MCF 10A (cell line): ENCODE measurements at places on chromosomes 4 and X. TPM values are rescaled to one million over a fixed set of nuclear protein-coding genes. Genes with fewer than 3 reads are reported as not detected.

DNA sequence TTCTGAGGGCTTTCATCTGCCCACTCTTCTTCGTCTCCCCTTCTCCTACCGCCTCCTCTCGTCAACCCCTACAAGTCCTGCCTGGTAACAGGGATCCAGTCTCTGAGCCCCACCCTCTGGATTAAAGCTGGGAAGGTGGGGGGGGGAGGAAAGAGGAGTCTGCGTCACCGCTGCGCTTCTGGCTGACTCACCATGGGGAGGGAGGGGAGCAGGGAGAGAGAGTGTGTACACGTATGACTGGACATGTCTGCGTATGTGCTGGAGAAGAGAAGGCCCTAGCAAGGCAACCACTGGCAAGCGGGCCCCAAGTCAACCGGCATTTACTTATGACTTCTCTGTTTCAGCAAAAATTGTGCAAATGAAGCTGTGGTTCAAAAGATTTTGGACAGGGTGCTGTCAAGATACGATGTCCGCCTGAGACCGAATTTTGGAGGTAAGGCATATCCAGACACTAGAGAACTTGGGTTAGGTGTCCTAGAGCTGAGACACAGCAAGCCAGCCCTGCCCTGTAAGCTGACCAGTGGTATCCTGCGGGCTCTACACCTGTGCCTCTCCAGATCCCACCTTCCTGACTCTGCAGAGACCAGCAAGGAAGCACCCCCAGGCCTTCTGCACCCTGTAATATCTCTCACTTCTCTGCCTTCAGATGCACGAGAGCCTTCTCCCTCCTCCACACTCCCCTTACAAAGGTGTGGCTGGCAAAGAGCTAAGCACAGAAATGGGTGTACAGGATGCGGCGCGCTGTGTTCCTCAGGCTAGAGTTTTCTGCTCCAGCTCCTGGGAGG lies 2.5 kb downstream of the GABRQ start:
- H3K27me3 ChIP-seq, result no peaks in the 10 kb centered on the region
- no peaks in the 10 kb centered on the region for H3K36me3 ChIP-seq
- DNase-seq, result peak; percentile 48
- H3K27ac ChIP-seq, result no peak overlapping the region
- no peaks in the 10 kb centered on the region for H3K4me1 ChIP-seq
- no peak overlapping the region for H3K4me3 ChIP-seq

GRCh38 chr4:181569553-181569952 lies 673.6 kb upstream of the TENM3 start:
- H3K4me3 ChIP-seq, result no peak overlapping the region
- H3K36me3 ChIP-seq, result no peaks in the 10 kb centered on the region
- DNase-seq, result peak; percentile 67
- no peaks in the 10 kb centered on the region for H3K27me3 ChIP-seq
- H3K4me1 ChIP-seq, result no peaks in the 10 kb centered on the region
- H3K27ac ChIP-seq, result no peak overlapping the region

- DNase-seq, result no peak
- H3K27ac ChIP-seq, result no peak overlapping the region
- no peaks in the 10 kb centered on the region for H3K4me1 ChIP-seq
- no peaks in the 10 kb centered on the region for H3K36me3 ChIP-seq
- H3K27me3 ChIP-seq, result no peaks in the 10 kb centered on the region
Observed at GRCh38 chr4:112077743-112078142, 67.5 kb upstream of the FAM241A start.

DNA sequence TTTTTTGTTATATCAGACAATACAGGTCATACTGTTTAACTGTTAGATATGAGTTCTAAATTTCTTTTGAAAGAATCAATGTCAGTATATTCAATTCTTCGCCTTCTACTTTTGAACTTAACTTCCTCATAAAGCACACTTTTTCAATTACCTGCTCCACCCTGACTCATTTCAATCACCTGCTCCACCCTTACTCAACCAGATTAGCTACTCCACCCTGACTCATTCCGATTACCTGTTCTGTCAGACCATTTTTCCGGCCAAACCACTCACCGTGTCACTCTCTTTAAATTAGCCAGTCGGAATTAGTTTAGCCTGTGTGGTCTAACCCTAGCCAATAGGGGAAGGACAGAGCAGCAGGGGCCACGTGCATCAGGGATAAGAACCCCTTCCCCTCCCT lies 751.8 kb upstream of the POU3F4 start:
- H3K27ac ChIP-seq, result peak overlapping the region; percentile 85
- no peak overlapping the region for H3K4me3 ChIP-seq
- peaks cover 26% of the 10 kb centered on the region for H3K4me1 ChIP-seq
- H3K27me3 ChIP-seq, result no peaks in the 10 kb centered on the region
- DNase-seq, result peak; percentile 33
- H3K36me3 ChIP-seq, result peaks cover 9% of the 10 kb centered on the region

- H3K4me1 ChIP-seq, result peaks cover 61% of the 10 kb centered on the region
- H3K27me3 ChIP-seq, result no peaks in the 10 kb centered on the region
- DNase-seq, result no peak
- peaks cover 6% of the 10 kb centered on the region for H3K36me3 ChIP-seq
- H3K4me3 ChIP-seq, result no peak overlapping the region
Observed at GRCh38 chr4:151430740-151431457, 21.9 kb downstream of the FHIP1A start.

- no peak for DNase-seq
- no peaks in the 10 kb centered on the region for H3K36me3 ChIP-seq
- H3K27me3 ChIP-seq, result no peaks in the 10 kb centered on the region
- H3K4me3 ChIP-seq, result no peak overlapping the region
- no peaks in the 10 kb centered on the region for H3K4me1 ChIP-seq
Observed at GRCh38 chr4:10320130-10320529, 137.1 kb downstream of the ZNF518B start.

GRCh38 chrX:139739138-139739537 lies 31.2 kb upstream of the MCF2 start:
- peak; percentile 76 for DNase-seq
- H3K36me3 ChIP-seq, result peaks cover 24% of the 10 kb centered on the region
- H3K27me3 ChIP-seq, result no peaks in the 10 kb centered on the region
- H3K27ac ChIP-seq, result no peak overlapping the region
- no peaks in the 10 kb centered on the region for H3K4me1 ChIP-seq
- no peak overlapping the region for H3K4me3 ChIP-seq

DNA sequence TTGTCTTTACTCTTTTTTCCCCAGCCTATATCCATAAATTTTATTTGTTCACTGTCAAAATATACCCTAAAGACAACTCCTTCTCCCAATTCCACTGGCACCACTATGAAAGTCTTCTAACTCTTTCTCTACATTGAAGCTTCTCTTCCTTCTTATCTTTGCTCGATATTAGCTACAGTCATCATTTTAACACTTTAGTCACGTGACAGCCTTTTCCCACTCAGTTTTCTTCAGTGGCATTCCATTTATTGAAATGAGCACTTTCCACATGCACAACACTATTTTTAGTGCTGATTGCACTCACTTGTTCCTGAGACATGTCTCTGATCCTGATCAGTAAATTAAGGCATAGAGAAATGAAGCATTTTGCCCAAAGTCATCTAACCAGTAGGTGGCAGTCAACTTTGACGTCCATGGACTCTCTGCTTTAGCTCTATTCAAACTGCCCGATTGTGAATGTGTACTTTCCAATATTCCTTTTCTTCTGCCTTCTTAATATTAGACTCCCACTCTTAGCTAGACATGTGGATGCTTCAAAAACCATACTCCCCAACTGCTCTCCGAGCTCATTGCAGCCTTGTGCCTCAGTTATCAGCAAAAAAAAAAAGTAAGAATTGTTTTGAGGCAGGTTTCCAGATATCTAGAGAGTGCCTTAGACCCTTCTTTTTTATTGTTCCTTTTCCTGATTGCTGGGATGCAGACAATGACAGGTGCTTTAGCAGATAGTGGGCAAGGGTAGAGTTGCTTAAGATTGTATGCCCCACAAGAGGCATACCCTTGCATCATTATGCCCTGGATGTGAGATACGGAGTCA lies 394.4 kb upstream of the ADGRL3 start:
- DNase-seq, result peak; percentile 51
- H3K27ac ChIP-seq, result no peak overlapping the region
- no peaks in the 10 kb centered on the region for H3K27me3 ChIP-seq
- no peak overlapping the region for H3K4me3 ChIP-seq
- peaks cover 5% of the 10 kb centered on the region for H3K4me1 ChIP-seq

DNA sequence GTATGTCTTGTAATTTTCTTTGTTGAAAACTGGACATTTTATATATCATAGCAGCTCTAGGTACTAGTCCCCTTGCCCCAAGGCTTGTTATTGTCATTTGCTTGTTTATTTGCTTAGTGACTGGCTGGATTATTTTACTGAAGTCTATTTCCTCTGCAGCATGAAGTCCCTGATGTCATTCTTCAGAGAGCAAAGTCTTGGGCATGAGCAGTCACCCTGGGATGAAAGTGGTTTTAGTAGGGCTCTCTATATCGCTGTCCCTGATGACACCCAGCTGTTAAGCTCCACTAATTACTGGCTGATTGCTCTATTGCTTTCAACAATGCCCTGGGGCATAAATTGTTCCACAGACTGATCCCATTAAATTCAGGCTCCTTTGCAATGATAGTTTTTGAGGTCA lies 113.5 kb upstream of the USP9X start:
- no peak overlapping the region for H3K27ac ChIP-seq
- no peak for DNase-seq
- no peaks in the 10 kb centered on the region for H3K36me3 ChIP-seq
- no peak overlapping the region for H3K4me3 ChIP-seq
- H3K4me1 ChIP-seq, result peaks cover 5% of the 10 kb centered on the region
- peaks cover 87% of the 10 kb centered on the region for H3K27me3 ChIP-seq

- H3K4me1 ChIP-seq, result peaks cover 6% of the 10 kb centered on the region
- no peak overlapping the region for H3K4me3 ChIP-seq
- no peaks in the 10 kb centered on the region for H3K36me3 ChIP-seq
- no peak overlapping the region for H3K27ac ChIP-seq
- DNase-seq, result peak; percentile 11
- H3K27me3 ChIP-seq, result no peaks in the 10 kb centered on the region
Observed at GRCh38 chrX:34343001-34343400, 210.9 kb upstream of the FAM47A start.

GRCh38 chrX:118325453-118325852 lies 20.5 kb upstream of the WDR44 start:
- peaks cover 40% of the 10 kb centered on the region for H3K27me3 ChIP-seq
- DNase-seq, result peak; percentile 4
- no peak overlapping the region for H3K4me3 ChIP-seq
- no peak overlapping the region for H3K27ac ChIP-seq
- no peaks in the 10 kb centered on the region for H3K36me3 ChIP-seq
- H3K4me1 ChIP-seq, result no peaks in the 10 kb centered on the region

DNA sequence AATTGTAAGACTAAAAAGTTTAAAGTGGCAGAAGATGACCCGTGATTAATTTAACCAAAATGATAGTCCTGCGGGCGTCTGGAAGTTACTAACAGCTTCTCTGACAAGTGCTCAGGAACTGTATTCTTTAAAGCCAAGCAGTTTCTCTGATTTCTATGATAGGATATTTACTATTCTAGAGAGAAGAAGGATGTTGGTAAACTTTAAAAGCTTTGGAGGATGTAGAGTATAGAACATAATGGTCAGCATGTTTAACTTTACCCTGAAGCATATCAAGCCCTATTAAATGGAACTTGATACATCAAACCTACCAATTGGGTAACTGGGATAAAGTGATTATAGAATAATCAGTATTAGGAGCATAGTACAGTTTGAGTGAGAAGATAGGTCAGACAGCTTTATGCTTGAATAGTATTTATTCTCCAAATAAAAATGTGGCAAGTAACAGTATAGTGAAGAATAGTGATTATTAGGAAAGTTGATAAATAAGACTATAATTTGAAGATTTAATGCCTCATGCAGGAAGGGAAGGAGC lies 1.8 kb downstream of the STIM2 start:
- no peaks in the 10 kb centered on the region for H3K36me3 ChIP-seq
- H3K27ac ChIP-seq, result peak overlapping the region; percentile 7
- H3K27me3 ChIP-seq, result no peaks in the 10 kb centered on the region
- H3K4me1 ChIP-seq, result peaks cover 54% of the 10 kb centered on the region
- peak overlapping the region; percentile 88 for H3K4me3 ChIP-seq

DNA sequence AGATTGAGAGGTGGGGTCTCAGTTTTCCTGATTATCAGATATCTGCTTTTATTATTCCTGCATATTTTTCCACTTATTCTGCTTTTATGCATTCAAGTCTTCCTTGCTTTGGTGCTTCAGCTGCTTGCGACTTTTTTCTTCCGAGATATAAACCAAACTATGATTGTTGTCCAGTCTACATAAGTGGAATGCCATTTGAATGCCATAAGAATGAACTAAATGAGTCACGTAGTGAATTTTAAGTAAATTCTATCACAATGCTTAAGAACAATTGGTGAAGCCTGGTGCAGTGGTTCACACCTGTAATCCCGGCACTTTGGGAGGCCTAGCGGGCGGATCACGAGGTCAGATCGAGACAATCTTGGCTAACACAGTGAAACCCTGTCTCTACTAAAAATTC lies 189.1 kb downstream of the PCDH18 start:
- H3K36me3 ChIP-seq, result no peaks in the 10 kb centered on the region
- DNase-seq, result no peak
- no peak overlapping the region for H3K27ac ChIP-seq
- no peak overlapping the region for H3K4me3 ChIP-seq
- H3K4me1 ChIP-seq, result no peaks in the 10 kb centered on the region
- no peaks in the 10 kb centered on the region for H3K27me3 ChIP-seq

DNA sequence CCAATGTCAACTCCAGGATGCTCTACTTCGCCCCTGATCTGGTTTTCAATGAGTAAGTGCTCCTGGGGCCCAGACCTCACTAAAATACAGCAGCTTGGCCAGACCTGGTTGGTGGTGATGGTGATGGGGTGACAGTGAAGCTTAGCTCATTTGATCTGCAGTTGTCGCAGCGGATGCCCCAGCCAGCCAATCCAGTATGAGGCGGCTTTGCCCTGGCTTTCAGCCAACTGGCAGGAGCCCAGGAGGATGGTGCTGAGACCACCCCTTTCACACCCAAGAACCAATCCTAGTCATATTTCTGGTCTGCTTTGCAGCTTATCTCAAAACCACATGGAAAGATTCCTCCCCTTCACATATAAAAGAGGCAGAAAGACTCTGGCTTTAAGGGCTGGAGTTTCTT lies 173.8 kb downstream of the AR start:
- H3K27me3 ChIP-seq, result no peaks in the 10 kb centered on the region
- no peaks in the 10 kb centered on the region for H3K36me3 ChIP-seq
- no peak overlapping the region for H3K4me3 ChIP-seq
- no peaks in the 10 kb centered on the region for H3K4me1 ChIP-seq

DNA sequence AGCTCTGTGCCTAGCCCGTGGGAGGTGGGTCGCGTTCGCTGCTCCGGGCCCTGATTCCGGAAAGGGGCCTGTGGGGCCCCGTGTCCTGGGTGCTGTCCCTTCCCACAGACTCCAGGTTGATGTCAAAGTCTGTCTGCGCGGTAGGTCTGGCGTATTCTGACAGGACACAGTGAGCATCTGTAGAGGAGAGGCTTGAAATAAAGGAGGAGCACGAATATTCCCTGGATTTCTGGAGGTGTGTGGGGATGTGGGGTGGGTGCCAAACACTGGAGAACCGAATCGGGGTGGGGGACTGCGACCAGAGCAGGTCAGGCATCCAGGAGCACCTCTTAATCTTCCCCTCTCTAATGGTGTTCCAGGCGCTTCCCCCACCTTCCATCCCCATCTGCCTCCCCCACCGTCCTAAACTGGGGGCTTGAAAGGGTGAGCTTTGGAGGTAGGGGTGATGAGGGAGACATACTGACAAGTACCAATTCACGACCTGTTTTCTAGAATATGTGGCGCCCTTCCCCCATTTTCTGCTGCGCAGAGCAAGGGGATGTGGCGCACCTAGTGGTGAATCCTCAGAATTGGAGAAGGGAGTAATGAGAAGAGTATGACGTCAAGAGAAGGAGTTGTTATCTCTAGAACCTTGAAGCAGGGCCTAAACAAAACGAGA lies 877 bp downstream of the GPRASP1 start:
- H3K36me3 ChIP-seq, result no peaks in the 10 kb centered on the region
- no peak for DNase-seq
- no peaks in the 10 kb centered on the region for H3K4me1 ChIP-seq
- no peak overlapping the region for H3K4me3 ChIP-seq
- no peak overlapping the region for H3K27ac ChIP-seq

Gene CFAP47
- total RNA-seq, result not detected in 2 replicates

Gene SYP
- total RNA-seq, result 0.75 and 0.79 TPM in 2 replicates

Gene TKTL1
- total RNA-seq, result not detected in 2 replicates

Gene DCAF12L1
- not detected in 2 replicates for total RNA-seq

Gene DMRTC1
- not detected in 2 replicates for total RNA-seq

Gene SSX3
- total RNA-seq, result not detected in 2 replicates
